CD4-positive, alpha-beta T cell treated with Interferon alpha-2 for 1 hour (primary cell): ENCODE measurements at places on chromosomes 5 and 9.

- DNase-seq: no peak
These were observed 178.5 kb upstream of the EGFLAM start for GRCh38 chr5:38079620-38080402.

- DNase-seq: no peak
These were observed 37.0 kb downstream of the C5orf22 start for GRCh38 chr5:31569068-31569467.

DNA sequence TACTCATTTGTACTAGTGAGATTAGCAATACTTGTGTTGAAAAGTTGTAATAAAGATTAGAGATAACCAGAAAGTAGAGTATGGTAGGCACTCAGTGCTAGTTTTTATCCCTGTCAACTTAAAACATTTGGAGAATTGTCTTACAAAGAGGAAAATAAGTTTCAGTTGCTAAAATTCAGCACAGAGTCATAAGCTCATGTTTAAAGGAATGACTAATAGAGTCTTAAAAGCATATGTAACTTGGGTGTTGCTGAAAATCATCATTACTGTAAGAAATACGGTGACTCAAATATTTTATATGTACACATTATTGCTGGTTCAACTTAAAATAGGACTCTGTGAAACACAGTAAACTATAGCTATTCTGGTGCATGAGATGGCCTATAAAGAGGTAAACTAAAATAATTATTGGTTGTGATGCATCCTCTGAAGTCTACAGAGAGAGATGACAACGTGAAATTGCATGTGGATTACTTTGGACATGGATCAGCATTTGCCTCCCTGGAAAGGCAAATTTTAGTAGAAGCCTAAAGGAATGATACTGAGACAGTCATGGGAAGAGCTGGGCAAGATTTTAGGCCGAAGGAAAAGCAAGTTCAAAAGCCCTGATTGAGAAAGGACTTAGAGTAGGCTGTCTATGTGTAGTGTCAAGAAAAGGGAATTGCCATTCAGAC lies 34.6 kb downstream of the SGCD start:
- DNase-seq: no peak

GRCh38 chr9:118992813-118993794 lies 376.1 kb downstream of the BRINP1 start:
- DNase-seq: no peak

DNA sequence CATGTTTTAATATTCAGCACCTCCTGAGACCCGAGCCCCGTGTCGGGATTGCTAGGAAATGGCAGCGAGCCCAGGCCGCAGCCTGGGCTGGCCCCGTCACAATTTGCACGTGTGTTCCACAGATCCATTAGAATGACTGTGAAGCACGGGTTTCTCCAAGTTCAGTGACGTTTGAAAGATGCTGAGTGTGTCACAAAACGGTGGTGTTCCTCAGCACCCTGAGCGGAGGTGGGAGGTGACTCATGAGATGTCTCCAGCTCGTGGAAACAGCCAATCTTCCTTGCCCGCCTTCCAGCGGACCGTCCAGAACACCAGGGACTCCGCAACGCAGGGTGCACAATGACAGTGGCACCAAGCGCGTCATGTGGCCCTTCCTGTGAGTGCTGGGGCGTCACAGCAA lies 412.8 kb downstream of the IRX2 start:
- DNase-seq: no peak

GRCh38 chr5:123084730-123085605 lies 4.1 kb upstream of the PRDM6 start:
- no peak for DNase-seq

GRCh38 chr9:13832446-13832845 lies 481.5 kb downstream of the NFIB start:
- DNase-seq: no peak

GRCh38 chr9:133101356-133102189 lies 19.5 kb downstream of the RALGDS start:
- no peak for DNase-seq

- no peak for DNase-seq
These were observed 27.2 kb upstream of the KLF9 start for GRCh38 chr9:70441622-70442021.

- no peak for DNase-seq
These were observed 574.5 kb upstream of the ARRDC3 start for GRCh38 chr5:91957666-91958065.

DNA sequence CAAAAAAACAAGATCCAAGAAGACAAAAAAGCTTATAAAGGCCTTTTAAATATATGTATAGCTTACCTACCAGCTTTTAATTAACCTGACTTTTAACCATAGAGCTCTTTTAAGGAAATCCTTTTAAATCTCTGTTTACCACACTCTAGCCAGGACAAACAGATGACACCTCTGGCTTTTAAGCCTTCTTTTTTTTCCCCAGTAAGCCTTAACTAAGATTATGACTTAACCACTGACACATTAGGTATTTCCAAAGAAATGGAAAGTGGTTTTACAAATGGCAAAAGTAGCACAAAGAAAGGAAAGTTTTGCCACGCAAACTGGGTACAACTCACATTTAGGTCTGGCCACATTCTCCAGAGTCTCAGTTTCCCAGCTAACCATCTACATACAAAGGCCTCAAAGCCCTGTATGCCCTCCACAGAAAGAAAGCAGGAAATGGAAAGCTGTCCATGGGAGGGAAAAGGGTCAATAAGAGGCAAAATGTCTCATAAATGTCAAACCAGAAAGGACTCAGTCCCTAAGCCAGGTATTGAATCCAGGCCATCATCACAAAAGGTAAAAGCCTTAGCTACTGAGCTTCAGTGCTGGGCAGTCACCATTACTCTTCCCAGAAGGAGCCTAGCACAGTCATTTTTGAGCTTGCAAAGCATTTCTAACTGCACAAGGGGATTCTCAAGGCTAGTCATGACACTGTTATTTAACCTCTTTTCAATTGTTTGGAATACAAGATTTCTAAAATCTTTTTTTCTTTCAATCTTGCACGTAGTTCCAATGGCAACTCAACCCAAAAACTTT lies 19.7 kb downstream of the TMEM161B start:
- DNase-seq: no peak

DNA sequence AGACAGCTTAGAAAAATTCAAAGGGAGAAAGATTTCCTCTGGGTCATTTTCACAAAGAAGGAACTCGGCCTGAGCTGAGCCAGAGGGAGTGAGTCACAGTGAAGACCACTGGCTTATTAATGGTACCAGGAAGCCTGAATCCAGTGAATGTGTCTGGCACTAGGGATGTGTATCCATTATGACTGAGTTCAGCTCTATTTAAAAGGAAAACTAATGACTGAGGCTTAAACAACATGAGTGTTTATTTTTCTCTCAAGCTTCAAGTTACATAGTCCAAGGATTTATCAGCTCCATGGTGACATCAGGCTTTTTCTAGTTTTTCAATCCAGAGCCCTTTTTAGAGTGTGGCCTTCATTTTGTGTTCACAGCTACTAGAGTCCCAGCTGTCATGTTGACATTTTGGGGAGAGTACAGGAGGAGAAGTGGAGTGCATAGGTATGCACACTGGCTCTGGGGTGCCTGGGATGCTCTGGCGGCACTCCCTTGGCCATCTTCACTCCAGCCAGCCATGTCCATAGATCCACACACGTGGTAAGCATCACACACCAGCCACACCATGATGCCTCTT lies 159.5 kb upstream of the ERCC6L2 start:
- DNase-seq: no peak

GRCh38 chr5:109529520-109529919 lies 119.7 kb upstream of the PJA2 start:
- DNase-seq: no peak

DNA sequence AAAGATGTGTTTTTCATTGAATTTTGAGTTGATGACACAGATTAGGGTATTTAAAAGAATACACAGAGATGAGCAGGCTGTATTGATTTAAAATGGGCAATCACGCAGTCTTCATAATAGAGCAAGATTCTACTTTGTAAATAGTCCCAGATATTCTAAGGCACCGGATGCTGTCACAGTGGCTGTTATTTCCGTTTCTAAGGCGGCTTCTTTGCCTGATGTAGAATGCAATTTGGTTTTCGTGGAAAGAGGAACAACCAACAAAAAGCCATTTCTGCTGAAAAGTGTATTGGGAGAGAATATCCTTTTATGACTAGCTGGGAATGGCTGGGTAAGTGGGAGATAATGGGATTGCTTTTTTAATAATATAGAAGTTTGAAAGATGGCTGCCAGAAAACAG lies 17.5 kb downstream of the PRKACG start:
- no peak for DNase-seq

GRCh38 chr9:122281368-122281767 lies 16.7 kb downstream of the MRRF start:
- no peak for DNase-seq

GRCh38 chr5:23274171-23274570 lies 233.2 kb upstream of the PRDM9 start:
- no peak for DNase-seq

GRCh38 chr9:136686794-136687711 lies at the start of gene AGPAT2:
TSS of gene AGPAT2 (minus strand) at chr9:136687457. CDS start at chr9:136687357, 100 bp downstream.
- peak; percentile 70 for DNase-seq
